Prostate gland (tissue), 2 donors: ENCODE measurements at places on chromosomes 13 and 19. TPM values are rescaled to one million over a fixed set of nuclear protein-coding genes. Genes with fewer than 3 reads are reported as not detected.

Gene ZNF235
- total RNA-seq = 6.2 TPM

Gene ANGPTL8
- total RNA-seq = not detected

Gene CPB2
- total RNA-seq = 0.85 TPM

Gene PDCD2L
- 16.2 TPM for total RNA-seq

Gene ZNF136
- 14.9 TPM for total RNA-seq

Gene CILP2
- total RNA-seq = 3.7 TPM

Gene SIGLEC9
- 8.2 TPM for total RNA-seq

Gene ZNF628
- total RNA-seq = 10.9 TPM

- no peak for DNase-seq
- H3K4me3 ChIP-seq = no peak overlapping the region
- no peaks in the 10 kb centered on the region for H3K36me3 ChIP-seq
- no peaks in the 10 kb centered on the region for H3K4me1 ChIP-seq
- H3K27ac ChIP-seq = no peak overlapping the region
Observed at GRCh38 chr13:86839221-86839620, 832.0 kb upstream of the SLITRK5 start.

- no peak within 1 kb of the TSS for H3K27ac ChIP-seq
- H3K4me3 ChIP-seq = no peak within 1 kb of the TSS
- DNase-seq = no peak
Observed at GRCh38 chr13:50015258-50015657, at the start of gene KCNRG. Gene KCNRG, plus strand, starts transcription at chr13:50015444. Its CDS starts 50 bp downstream, at chr13:50015494.

GRCh38 chr13:106610486-106610885, 42.5 kb upstream of the ARGLU1 start:
- no peaks in the 10 kb centered on the region for H3K36me3 ChIP-seq
- H3K4me3 ChIP-seq = no peak overlapping the region
- H3K27ac ChIP-seq = no peak overlapping the region

DNA sequence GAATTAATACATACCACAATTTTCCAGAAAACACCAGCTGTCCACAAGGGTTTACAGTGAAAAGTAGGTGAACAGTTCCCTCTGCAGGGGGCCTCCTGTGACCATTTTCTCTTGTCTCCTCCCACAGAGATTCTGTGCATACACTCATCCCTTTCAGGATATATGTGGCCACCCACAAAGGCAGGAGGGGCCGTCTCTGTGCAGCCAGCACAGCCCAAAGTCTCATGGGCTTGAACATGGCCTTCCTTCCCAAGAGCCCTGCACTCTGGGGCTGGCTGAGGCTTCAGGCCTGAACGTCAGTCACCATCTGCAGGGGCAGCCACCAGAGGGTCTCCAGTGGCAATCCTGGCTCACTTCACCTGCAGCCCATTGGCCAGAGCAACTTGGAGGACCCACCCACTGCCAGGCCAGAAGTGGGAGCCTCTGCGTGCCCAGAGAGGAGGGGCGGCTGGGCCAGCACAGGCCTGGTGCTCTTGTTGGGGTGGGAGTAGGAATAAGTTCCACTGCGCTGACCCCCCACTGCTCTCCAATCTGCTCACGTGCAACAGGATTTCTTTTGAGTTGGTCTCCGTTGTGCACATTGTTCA, 25.1 kb downstream of the TMEM161A start:
- no peaks in the 10 kb centered on the region for H3K4me1 ChIP-seq
- no peak overlapping the region for H3K4me3 ChIP-seq
- H3K36me3 ChIP-seq = no peaks in the 10 kb centered on the region
- H3K27me3 ChIP-seq = no peaks in the 10 kb centered on the region

DNA sequence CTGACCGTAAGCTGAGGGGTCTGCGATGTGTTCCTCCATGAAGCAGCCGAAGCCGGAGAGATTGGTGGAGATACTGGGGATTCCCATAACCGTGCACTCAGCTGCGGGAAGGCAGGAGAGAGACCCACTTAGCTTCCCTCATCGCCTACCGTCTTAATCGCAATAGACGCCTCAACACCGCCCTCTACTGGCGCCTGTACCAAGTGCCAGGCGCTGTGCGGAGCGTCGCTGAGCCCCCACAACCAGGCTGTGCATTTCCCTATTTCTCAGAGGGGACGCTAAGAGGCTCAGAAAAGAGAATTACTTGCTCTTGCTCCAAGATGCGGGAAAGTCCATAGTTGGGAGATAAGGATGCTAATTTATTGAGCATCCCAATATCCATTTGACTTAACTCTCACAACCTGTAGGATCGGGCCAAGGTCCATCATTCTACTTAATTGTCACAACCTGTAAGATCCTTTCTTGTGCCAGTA, 5.8 kb downstream of the FTL start:
- no peak overlapping the region for H3K4me3 ChIP-seq
- peak; percentile 67 for DNase-seq
- H3K36me3 ChIP-seq = peaks cover 15% of the 10 kb centered on the region
- peaks cover 7% of the 10 kb centered on the region for H3K4me1 ChIP-seq
- H3K27me3 ChIP-seq = no peaks in the 10 kb centered on the region
- H3K27ac ChIP-seq = peak overlapping the region; percentile 17

- no peaks in the 10 kb centered on the region for H3K4me1 ChIP-seq
- H3K4me3 ChIP-seq = no peak overlapping the region
- no peaks in the 10 kb centered on the region for H3K36me3 ChIP-seq
- DNase-seq = no peak
Observed at GRCh38 chr13:81318231-81319019, 977.5 kb upstream of the SPRY2 start.

GRCh38 chr13:44508562-44509077, 67.5 kb downstream of the TSC22D1 start:
- H3K27me3 ChIP-seq = no peaks in the 10 kb centered on the region
- H3K27ac ChIP-seq = no peak overlapping the region
- no peak overlapping the region for H3K4me3 ChIP-seq
- H3K36me3 ChIP-seq = no peaks in the 10 kb centered on the region

DNA sequence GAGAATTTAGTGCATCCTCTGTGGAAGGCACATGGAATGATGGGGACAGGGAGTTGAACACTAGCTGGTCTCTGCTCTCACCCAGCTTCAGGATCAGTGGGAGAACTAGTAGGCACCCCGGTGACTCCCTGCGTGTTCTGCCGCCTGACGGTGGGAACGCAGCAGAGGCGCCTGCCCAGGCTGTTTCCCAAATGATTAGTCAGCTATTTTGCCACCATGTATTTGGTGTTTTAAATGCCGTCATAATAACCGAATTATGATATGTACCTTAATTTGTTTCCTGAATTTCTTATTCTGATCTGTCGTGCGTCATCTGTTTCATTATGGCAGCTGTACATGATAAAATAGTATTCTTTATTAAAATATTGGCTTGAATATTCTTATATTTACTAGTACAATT, 115.9 kb upstream of the GJB6 start:
- H3K4me1 ChIP-seq = no peaks in the 10 kb centered on the region
- no peaks in the 10 kb centered on the region for H3K36me3 ChIP-seq
- no peak overlapping the region for H3K4me3 ChIP-seq
- DNase-seq = no peak
- no peaks in the 10 kb centered on the region for H3K27me3 ChIP-seq

DNA sequence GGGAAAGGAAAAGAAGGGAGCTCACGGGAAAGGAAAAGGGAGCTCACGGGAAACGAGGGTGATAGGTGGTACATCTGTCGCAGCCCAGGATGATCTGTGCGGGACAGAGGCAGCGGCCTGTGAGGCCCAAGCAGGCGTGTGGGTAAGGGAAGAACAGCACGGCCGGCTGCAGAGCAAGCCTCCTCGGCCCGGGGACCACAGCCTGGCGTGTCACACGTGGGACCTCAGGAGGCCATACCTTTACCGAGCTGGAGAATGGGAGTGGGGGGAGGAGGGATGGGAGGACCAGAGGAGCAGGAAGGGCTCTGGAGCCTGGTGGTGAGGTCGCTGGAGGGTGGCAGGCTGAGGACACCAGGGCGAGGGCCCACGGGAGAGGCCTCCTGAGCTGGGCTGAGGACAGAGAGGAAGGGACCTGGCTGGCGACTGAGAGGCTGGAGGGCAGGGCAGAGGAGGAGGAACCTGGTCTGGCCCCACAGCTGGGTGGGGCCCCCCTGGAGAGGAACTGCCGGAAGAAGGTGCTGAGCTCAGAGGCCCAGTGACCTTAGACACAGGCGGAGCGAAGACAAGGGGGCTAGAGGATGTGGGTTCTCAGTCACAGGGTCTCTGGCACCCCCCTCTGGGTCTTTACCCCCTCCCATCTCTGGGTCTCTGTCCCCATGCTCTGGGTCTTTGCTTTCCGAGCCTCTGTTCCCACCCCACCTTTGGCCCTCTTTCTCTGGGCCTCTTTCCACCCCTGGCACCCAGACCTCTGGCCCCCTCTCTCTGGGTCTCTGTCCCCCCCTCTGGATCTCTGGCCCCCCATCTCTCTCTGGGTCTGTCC, 2.9 kb upstream of the FTL start:
- no peak overlapping the region for H3K4me3 ChIP-seq
- H3K4me1 ChIP-seq = peaks cover 7% of the 10 kb centered on the region
- H3K27me3 ChIP-seq = no peaks in the 10 kb centered on the region
- H3K27ac ChIP-seq = peak overlapping the region; percentile 22
- DNase-seq = peak; percentile 46

DNA sequence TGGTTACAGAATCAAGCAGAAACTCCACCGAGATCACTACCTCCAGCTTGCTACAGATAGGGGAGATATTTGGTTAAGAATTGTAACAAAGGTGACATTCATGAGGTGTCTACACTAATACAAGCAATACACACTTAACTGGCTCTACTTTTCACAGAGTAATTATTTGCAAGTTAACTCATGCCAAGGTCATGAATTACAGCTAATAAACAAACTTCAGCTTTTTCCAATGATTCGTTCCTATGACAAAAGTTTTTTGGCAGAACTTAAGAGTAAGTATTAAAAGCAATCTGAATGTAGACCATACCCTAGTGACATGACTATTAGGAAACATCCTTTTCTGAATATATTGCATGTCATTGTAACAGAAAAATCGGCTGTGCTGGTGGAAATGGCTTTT, 72.1 kb downstream of the LHFPL6 start:
- no peaks in the 10 kb centered on the region for H3K36me3 ChIP-seq
- no peaks in the 10 kb centered on the region for H3K4me1 ChIP-seq
- H3K27ac ChIP-seq = no peak overlapping the region
- no peak for DNase-seq

DNA sequence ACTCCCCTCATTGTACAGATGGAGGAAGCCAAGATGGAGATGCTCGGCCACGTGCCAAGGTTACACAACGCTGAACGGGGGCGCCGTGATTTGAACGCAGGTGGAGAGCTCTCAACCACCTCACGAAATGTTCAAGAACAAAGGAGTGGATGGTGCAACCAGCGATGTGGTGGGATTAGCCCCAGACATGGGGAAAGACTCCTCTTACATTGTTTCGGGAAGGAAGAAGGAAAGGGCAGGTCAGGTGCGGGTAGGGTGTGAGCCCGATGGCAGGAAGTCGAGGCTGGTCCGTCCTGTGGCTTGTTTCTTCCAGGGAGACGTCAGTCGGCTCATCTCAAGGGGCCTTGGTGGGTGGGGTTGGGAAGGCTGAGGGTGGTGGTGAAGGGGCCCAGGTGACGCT, 7.1 kb upstream of the KLK14 start:
- peaks cover 7% of the 10 kb centered on the region for H3K4me1 ChIP-seq
- H3K4me3 ChIP-seq = no peak overlapping the region
- no peaks in the 10 kb centered on the region for H3K36me3 ChIP-seq
- DNase-seq = no peak

- no peak overlapping the region for H3K27ac ChIP-seq
- H3K36me3 ChIP-seq = no peaks in the 10 kb centered on the region
- H3K4me3 ChIP-seq = no peak overlapping the region
- H3K27me3 ChIP-seq = no peaks in the 10 kb centered on the region
- no peaks in the 10 kb centered on the region for H3K4me1 ChIP-seq
Observed at GRCh38 chr13:94123557-94123956, 355.9 kb downstream of the DCT start.

DNA sequence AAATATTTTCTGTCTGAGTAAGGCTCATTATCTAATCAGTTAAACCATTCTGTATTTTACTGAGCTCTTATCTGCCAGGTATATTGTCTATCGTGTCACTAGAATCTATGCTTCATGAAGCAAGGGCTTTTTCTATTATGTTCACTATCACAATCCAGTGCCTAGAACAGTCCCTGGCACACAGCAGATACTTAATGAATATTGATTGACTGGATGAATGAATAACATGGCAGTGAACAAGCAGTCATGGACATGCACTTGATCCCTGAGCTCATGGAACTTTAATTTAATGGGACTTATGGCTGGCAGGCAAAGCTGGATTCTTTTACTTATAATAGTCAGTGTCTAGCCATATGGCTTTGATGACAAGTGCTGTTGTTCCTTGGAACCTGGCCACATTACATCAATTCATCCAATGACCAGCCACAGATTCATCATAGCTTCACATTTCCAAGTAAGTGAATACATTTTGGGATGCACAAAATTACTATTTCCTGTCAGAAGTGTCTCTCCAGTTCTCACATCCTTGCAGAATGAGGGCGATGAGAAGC, 214.8 kb downstream of the COG6 start:
- no peaks in the 10 kb centered on the region for H3K36me3 ChIP-seq
- no peaks in the 10 kb centered on the region for H3K4me1 ChIP-seq
- H3K4me3 ChIP-seq = no peak overlapping the region
- no peaks in the 10 kb centered on the region for H3K27me3 ChIP-seq
- DNase-seq = no peak
- no peak overlapping the region for H3K27ac ChIP-seq

DNA sequence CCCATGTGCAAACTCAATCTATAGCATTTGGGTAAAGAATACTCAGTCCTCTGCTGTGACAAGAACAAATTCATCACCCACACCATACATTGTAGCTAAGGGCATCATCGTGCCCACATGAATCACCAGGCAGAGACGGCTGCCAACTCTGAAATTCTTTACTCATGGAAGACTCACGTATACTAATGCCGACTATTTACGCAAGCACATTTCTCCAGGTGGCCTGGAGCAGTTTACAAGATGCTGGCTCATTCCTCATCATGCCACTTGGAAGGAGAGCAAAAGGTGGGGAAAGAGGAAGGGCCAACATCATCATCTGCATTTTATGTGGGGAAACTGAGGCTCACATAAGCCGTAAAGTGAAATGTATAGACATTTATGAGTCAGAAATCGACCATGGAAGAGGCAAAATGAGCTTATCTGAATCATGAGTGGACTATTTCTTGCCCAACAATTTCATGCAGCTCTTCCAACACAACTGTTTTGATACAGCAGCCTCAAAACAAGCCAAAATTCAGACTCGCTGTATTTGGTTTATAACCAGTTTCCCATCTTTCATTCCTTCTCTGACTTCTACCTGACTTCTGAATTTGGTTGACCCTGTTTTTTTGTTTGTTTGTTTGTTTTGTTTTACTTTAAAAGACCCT, 213.9 kb upstream of the SERP2 start:
- peaks cover 6% of the 10 kb centered on the region for H3K4me1 ChIP-seq
- H3K27ac ChIP-seq = peak overlapping the region; percentile 20
- H3K4me3 ChIP-seq = no peak overlapping the region

DNA sequence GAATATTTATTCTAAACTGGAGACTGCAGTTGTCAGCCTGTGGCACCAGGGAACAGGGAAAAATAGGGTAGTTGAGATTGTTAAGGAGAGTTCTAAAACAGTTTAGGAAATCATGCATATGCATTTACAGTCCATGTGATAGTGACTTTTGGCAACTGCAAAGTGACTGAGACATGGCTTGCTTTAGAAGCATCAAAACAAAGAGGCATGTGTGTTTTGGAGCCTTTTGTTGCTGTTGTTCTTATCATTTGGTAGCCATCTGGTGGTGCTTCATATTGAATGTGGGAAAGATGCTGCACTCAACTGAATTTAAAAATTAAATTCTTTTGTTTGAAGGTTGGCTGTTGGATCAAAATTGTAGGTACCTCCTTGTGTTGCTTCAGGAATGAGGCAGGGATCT, 10.2 kb upstream of the EBPL start:
- no peak overlapping the region for H3K27ac ChIP-seq
- no peak for DNase-seq
- H3K27me3 ChIP-seq = no peaks in the 10 kb centered on the region
- H3K4me3 ChIP-seq = no peak overlapping the region
- no peaks in the 10 kb centered on the region for H3K4me1 ChIP-seq

- no peaks in the 10 kb centered on the region for H3K27me3 ChIP-seq
- H3K4me1 ChIP-seq = no peaks in the 10 kb centered on the region
- peak; percentile 98 for DNase-seq
- H3K4me3 ChIP-seq = peak within 1 kb of the TSS; percentile 88
Observed at GRCh38 chr13:31161557-31162150, at the start of gene HSPH1. Gene HSPH1, minus strand, starts transcription at chr13:31161904. Its CDS starts 322 bp downstream, at chr13:31161582.
